ENCODE measurements at places on chromosomes 11 and 22.
A peak's percentile ranks its signal among the peaks of the same experiment; 100 is the strongest.

DNA sequence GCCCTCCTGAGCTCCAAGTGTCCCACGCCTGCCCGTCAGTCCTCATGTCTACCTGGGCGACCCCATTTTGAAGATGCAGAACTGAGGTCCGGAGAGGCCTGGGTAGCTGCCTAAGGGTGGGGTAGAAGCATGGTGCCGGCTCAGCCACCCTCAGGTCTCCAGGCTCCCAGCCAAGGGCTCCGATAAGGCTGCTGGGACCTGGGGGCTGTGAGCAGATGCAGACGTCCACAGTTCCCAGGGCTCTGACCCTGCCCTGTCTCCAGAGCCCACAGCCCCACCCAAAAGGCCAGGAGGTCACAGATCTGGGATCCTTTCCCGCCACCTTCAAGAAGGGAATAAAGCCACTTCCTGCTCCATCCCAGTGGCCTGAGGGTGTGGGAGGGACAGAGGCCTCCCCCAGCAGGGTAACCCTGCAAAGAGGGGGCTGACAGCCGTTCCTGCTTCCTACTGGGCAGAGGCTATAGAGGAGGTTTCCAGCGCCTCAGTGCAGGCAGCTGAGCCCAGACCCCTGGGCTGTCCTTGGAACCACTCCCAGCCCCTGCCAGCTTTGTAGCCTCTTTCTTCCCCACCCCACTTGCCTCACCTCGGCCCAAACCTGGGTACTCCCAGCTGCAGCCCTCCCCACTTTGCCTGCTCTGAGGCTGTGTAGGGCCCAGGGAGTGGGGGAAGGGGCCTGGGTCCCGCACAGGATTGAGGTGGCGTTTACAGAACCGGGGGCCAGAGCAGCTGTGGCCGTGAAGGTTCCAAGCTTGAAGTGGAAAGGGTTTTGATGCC lies 85.5 kb downstream of the CDKN1C start:
- no peak for DNase-seq

GRCh38 chr11:12214751-12215150 lies 104.4 kb downstream of the MICAL2 start:
- DNase-seq: no peak

DNA sequence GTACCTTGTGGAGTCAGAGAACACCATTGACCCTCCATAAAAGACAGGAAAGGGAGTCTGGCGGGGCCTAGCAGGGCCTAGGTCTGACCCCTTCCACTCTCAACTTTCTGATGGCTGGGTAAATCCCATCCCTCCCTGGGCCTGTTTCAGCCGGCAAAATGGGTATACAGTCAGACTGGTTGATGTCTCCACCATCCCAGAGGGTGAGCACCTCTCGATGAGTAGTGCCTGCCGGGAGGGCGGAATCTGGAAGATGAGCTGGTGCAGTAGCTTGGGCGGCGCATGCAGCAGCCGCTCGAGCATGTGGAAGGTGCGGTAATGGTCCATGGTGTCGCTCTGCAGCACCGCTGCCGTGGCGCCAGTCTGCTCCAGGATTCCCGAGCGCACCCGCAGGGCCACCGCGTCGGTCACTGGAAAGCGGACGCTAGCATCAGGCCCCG lies 528 bp downstream of the FIBP start:
- DNase-seq: no peak

DNA sequence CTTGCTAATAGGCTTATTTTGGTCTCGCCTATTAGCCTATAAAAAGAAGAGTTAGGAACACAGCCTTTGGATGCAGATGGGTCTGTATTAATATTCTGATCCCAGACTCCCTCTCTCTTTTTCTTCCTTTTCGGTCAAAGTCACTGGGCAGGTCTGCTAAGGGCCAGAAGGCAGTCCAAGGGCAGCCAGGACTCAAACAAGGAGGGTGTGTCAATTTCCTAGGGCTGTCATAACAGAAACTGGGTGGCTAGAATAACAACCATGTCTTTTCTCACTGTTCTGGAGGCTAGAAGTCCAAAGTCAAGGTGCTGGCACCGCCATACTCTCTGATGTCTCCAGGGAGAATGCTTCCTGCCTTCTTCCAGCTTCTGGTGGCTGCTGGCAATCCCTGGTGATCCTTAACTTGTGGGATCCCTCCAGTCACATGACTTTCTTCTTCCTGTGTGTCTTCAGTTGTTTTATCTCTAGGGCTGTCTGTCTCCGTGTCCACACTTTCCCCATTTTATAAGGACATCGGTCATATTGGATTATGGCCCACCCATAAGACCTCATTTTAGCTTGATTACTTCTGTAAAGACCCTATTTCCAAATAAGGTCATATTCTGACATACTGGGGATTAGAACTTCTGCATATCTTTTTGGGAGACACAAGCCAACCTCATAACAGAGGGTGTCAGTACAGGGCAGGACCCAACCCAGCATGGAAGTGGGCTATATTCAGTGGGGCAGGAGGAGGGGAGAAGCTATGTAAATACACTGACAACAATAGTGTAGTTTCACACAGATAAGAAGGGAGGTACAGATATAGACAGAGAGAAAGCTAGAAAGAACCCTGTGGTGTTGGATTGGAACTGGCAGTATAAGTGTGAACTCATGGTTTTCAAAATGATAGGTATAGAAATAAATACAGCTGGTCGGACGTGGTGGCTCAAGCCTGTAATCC lies 5.9 kb upstream of the CSF2RB start:
- DNase-seq: no peak

DNA sequence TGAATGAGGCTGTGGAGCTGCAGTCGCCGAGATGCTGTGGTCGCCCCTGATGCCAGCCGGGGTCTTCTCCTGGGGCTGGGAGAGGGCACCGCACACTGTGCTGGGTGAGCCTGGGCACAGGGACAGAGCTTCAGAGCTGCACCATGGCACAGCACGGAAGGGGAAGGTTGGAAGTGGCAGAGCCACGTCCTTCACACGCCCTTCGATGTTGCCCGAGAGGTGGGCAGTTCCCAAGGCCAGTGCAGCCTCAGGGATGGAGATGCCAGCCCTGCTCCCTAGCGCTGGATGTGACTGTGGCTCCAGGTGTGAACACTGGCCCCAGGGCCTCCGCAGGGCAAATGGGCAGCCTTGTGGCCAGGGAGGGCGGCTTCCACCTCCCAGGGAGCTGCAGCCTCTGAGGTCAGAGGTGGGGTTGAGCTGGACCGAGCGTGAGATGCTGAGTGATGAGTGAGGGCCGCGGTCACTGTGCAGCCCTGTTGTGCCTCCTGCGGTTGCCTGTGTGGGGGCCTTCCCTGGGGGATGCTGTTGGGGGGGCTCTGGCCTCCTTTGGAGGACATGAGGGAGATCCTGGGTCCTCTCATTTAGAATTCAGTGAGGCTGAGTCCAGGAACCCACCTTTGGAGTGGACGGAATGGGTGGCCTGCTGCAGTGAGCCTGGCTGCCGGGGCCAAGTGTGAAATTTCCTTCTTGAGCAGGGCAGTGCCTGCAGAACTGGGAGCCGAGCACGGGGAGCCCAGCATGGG lies 1090.0 kb downstream of the BRD1 start:
- DNase-seq: no peak

DNA sequence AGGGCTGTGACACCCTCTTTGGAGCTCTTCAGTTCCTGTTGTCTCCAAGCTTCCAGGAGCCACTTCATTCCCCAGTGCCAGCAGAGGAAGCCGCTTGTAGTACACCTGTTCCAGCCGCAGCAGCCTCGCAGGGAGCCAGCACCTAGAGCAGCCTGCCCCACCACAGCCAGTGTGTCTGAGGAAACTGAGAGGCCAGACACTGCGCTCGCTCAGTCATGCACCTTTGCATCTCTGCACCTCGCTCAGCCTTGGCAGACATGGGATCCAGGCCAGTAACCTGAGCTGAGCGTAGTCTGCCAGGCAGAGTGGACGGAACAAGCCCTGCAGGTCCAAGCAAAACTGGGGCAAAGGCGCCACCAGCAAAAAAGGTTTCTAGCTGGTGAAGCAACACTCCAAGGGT lies 1072.1 kb downstream of the JRKL start:
- no peak for DNase-seq

DNA sequence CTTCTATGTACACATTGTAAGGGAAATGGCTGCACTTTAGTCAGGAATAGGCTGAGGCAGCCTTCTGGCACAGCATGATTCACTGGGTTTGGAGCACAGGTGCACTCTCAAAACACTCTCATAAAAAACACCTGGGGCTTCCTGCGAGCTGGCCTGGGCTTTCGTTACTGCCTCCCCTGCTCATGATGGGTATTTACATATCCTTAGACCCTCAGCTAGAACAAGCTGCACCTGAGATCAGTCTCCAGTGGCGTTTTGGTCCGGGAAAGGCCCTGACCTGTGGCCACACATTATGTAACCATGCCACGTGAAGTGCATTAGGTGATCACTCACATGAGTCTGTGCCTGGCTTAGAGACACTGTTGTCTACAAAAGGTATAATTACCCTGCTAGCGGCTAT lies 321.7 kb downstream of the TMEM135 start:
- peak; percentile 87 for DNase-seq

DNA sequence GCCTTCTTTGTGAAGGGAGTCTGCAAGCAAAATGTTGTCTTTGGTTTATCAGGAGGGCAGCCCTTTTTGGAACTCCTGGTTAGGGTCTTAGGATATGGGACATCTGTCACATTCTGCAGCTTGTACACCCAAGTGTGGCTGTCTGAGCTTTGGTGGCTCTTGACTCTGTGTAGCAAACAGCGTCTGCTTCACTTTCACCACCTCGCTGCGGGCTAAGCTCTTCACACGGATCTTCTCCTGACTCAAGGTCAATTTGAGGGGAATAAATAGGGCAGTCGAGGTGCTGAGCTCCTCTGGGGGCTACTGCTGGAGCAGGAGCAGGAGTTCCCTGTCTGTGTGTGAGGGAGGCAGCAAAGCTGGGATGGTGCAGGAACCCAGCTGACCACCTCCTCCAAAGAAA lies 10.6 kb downstream of the MICAL2 start:
- no peak for DNase-seq

DNA sequence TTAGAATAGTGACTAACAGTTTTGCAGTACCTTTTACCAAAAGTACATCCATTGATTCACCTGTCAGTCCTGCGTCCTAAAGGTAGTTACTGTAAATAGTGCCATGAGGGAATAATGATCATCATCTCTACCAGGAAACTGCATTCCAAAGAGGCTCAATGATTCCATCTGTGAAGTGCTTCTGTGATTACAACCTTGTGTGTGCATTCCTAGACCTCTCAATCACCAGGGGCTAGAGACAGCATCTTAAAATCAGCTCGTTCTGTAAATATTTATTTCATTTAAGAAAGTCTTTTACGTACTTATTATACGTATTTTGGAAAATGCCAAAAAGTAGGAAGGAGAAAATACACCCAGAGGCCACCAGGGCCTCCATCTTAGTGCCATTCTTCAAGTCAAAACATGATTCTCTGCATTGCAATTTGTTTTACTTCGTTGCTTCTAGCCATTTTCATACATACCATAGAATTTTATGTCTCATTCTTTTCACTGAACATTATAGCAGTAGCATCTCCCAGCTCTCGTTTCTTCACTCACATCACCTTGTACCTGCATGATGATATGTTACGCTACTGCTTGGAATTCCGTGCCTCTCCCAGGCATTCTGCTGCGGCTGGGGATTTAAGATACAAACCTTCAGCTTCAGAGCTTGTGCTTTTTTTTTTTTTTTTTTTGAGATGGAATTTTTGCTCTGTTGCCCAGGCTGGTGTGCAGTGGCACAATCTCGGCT lies 117.0 kb downstream of the SEZ6L start:
- DNase-seq: no peak

DNA sequence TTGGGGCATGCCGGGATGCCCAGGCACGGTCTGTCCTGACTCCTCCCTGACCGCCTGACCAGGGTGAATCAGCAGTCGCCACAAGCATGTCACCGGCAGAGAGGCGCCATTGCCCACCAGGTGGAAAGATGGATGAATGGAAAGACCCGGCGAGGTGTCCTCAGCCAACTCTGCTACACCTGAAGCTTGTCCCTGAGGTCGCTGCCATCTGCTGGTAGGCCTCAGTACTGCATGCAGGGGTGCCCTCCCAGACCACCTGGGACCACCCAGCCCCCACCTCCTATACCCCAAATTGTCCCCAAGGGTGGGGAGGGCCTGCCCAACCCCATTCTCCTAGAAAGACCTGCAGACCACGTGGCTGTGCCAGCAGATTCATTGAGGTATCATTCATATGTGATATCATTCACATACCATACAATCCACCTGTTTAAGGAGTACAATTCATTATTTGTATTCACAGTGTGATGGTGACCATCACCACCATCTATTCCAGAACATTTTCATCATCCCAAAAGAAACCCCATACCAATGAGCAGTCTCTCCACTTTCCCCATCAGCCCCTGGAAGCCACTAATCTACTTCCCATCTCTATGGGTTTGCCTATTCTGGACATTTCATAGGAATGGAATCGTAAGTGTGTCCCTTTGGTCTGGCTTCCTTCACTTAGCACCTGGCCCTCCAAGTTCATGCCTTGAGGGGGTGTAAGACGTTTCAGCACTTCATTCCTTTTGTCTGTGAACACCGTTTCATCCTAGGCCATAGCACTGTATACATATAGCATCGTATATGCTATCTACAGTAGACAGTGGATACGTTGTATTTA lies 17.5 kb downstream of the FGF3 start:
- DNase-seq: no peak

- DNase-seq: no peak
Measured at GRCh38 chr22:50014655-50015401, 2.3 kb upstream of the IL17REL start.

GRCh38 chr22:40397396-40397795 lies 27.0 kb downstream of the SGSM3 start:
- DNase-seq: no peak

DNA sequence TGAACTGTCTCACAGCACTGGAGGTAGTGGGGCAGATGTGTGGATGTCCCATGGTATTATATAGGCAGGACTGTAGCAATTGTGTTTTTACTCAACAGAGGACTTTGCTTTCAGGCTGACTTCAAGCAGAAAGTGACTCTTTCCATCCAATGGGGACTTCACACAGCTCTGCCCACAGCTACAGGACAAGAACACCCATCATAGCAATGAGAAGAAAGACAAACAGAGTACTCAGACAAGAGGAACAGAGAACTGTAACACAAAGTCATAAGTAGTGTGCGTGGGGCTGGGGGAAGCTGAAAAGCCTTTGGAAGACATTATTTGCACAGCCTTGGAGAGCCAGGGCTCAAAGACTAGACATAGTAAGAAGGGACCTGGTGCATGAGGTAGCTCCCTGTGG lies 70.3 kb downstream of the CCDC81 start:
- no peak for DNase-seq

DNA sequence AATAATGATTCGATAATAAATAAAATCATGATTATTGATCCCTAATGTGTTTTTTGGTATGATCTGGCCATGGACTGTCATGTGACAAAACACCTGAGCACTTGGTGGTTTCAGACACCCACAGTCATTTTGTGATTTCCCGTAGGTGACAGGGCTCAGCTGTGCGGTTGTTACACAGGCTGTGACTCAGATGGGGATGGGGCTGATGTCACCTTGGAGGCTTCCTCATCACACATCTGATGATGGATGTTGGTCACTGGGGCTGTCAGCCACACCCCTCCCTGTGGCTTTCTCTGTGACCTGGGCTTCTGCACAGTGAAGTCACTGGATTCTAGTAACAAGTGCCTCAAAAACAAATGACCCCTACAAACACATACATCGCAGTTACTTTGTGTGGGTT lies 995.1 kb downstream of the BRD1 start:
- no peak for DNase-seq
